ENCODE measurements at places on chromosomes 2 and 18. TPM values are rescaled to one million over a fixed set of nuclear protein-coding genes. Genes with fewer than 3 reads are reported as not detected.

DNA sequence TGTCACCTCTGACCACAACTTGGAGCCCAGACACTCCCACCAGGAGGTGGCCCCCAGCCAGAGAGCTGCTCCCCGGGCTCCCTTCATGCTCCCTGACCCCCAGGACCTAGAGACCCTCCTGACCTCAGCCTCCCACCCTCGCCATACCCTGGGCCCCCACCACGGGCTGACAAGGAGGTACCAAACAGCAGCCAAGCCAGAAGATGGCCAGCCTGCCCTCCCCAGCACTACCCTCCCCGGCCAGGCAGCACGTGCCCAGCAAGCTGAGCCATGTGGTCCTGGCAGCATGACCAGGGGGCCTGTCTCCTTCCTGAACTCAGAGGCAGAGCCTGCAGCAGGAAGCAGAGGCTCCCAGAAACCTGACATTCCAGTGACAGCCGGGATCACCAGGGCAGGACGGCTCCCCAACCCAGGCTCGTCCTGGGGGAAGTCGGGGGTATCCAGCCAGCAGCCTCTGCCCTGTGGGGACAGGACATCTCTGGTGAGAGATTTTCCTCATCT is 69.4 kb upstream of the GPC1 start:
- H3K36me3 ChIP-seq: no peaks in the 10 kb centered on the region
- H3K4me1 ChIP-seq: no peaks in the 10 kb centered on the region
- H3K27ac ChIP-seq: no peak overlapping the region
- H3K27me3 ChIP-seq: peaks cover 6% of the 10 kb centered on the region

DNA sequence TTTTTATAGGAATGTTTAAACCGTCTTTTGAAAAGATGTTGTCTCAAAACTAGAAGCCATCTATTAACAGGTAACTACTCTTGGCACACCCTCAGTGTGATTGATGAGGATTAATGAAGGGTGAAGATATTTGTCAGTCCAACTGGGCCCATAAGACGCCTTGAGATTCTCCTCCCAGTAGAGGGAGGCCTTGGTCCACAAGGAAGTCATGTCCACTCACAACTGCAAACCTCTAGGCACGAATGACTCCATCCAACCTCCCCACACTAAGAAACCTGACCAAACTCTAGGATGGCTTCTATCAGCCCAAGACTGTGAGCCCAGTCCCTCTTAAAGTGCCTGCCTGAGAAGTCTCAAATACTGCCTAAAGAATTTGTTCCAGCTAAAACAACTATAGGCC is 19.2 kb upstream of the GRP start:
- peaks cover 35% of the 10 kb centered on the region for H3K27me3 ChIP-seq
- no peak overlapping the region for H3K27ac ChIP-seq
- H3K4me3 ChIP-seq: no peak overlapping the region
- H3K36me3 ChIP-seq: no peaks in the 10 kb centered on the region
- no peak for DNase-seq

GRCh38 chr2:119897736-119898395 is 115.0 kb upstream of the EPB41L5 start:
- H3K4me1 ChIP-seq: no peaks in the 10 kb centered on the region
- DNase-seq: no peak
- no peaks in the 10 kb centered on the region for H3K27me3 ChIP-seq
- H3K36me3 ChIP-seq: peaks cover 30% of the 10 kb centered on the region
- H3K4me3 ChIP-seq: no peak overlapping the region

DNA sequence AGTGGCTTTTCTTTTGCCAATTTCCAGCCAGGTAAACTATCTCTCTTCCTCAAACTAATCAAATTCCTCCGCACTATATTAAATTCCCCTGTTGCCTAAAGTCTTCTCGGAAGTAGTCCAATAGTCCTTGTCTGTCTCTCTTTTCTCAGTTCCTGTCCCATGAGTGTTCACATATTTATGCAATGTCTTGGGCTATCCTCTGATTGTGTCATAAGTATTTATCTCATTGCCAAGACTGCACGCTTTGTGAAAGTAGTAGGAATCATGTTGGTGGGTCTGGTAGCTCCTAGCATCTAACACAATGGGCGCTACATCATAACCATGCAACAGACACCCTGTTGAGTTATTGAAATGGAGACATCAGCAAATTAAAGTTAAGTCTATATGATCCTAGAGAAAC is 59.9 kb upstream of the POU3F3 start:
- DNase-seq: no peak
- H3K4me3 ChIP-seq: no peak overlapping the region
- no peaks in the 10 kb centered on the region for H3K36me3 ChIP-seq
- no peaks in the 10 kb centered on the region for H3K4me1 ChIP-seq

- no peak for DNase-seq
- H3K27ac ChIP-seq: no peak overlapping the region
- H3K4me3 ChIP-seq: no peak overlapping the region
- no peaks in the 10 kb centered on the region for H3K36me3 ChIP-seq
- no peaks in the 10 kb centered on the region for H3K27me3 ChIP-seq
Observed at GRCh38 chr2:234521536-234521935, 24.7 kb upstream of the ARL4C start.

DNA sequence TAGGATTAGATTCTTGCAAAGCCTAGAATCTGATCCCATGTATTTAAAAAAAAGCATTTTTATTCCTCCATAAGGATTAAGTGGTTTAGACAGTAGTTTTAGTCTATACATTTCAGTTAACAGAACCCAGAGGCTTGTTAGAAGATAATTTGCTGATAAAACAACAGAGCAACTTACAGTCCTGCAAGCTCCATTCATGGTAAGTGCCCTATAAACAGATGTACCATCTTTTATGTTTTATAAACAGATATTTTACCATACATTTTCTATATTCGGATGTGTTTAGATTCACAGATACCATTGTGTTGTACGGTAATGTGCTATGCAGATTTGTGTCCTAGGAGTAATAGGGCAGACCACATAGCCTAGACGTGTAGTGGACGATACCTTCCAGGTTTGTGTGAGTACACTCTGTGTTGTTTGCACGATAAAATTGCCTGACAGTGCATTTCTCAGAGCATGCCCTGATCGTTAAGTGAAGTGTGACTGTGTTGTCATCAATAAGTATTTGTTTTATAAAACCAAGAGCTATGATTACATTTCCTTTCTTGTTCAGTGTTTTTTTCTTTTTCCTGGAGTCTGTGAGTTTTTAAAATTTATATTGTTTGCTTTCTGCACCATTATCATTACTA is 54.2 kb downstream of the CERS6 start:
- H3K4me3 ChIP-seq: no peak overlapping the region
- H3K27me3 ChIP-seq: no peaks in the 10 kb centered on the region
- H3K36me3 ChIP-seq: peaks cover 2% of the 10 kb centered on the region
- DNase-seq: no peak
- peaks cover 11% of the 10 kb centered on the region for H3K4me1 ChIP-seq

DNA sequence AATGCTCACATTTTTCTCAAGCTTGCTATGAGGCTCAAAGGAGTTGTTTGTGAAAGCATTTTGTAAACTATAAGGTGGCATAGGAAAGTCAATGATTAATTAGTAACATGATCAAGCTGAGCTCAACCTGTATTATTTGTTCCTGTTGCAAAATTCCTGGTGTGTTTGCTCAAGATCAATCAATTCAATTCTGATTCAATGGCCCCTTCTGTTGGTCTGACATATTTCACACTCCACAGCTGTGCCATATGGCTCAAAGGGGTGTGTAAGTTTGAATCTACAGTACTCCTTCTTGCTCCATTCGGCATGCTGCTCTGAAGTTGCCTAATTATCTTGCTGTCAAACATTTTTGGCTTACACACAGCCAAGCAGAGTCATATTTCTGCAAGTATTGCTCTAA is 341.6 kb upstream of the LRP1B start:
- no peak overlapping the region for H3K4me3 ChIP-seq
- H3K4me1 ChIP-seq: no peaks in the 10 kb centered on the region
- no peaks in the 10 kb centered on the region for H3K27me3 ChIP-seq
- H3K36me3 ChIP-seq: no peaks in the 10 kb centered on the region
- H3K27ac ChIP-seq: no peak overlapping the region

GRCh38 chr2:108297436-108298141 is 8.9 kb downstream of the SULT1C2 start:
- no peak overlapping the region for H3K4me3 ChIP-seq
- H3K27ac ChIP-seq: no peak overlapping the region
- peaks cover 2% of the 10 kb centered on the region for H3K27me3 ChIP-seq
- DNase-seq: no peak
- H3K4me1 ChIP-seq: no peaks in the 10 kb centered on the region

DNA sequence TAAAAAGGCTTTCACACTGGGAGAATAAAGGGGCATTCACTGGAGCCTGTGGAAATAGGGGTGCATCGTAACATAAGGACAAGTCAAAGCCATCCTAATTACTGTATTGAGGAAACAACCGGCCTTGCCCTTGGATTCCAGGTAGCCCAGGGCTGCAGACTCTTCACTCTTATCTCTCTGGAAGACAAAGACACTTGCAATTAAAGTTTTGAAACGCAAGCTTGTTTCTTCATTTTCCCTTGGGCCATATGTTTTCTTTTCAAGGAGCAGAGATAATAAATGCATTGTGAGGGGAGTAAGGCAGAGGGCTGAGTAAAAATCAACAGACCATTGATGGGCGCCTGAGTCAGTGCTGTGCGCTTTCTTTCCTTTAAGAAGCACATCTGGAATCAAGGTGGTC is 11.5 kb downstream of the TNFRSF11A start:
- H3K36me3 ChIP-seq: no peaks in the 10 kb centered on the region
- H3K27me3 ChIP-seq: peaks cover 54% of the 10 kb centered on the region
- no peak overlapping the region for H3K27ac ChIP-seq
- no peak overlapping the region for H3K4me3 ChIP-seq
- no peak for DNase-seq

DNA sequence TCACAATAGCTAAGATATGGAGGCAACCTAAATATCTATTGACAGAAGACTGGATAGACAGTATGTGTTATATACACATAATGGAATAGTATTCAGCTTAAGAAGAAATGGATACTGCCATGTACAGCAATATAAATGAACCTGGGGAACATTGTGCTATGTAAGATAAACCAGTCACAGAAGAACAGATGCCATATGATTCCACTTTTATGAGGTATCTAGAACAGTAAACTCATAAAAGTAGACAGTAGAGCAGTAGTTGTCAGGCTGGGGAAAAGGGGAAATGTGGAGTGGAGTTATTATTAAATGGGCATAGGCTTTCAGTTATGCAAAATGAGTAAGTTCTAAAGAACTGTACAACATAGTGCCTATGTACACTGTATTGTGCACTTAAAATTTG is 1055.7 kb upstream of the TMEFF2 start:
- H3K36me3 ChIP-seq: no peaks in the 10 kb centered on the region
- no peaks in the 10 kb centered on the region for H3K27me3 ChIP-seq
- H3K4me3 ChIP-seq: no peak overlapping the region
- no peak overlapping the region for H3K27ac ChIP-seq

DNA sequence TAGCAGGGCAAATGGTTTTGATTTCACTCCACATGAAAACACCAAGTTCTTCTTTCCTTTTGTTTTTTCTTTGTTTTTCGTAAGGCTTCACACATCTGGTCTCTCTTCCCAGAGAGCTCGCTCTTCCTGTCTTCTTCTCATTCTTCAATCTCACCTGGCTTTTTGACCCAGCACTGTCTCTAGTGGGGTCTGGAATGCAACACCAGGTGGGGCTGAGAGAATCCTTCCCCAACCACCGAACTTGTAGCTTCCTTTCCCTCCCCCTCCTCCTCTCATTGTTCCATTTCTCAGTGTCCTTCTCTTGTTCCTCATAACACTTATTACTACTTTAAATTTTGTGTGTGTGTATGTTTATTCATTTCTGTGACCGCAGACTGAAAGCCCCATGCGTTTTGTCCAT is 13.5 kb upstream of the PIEZO2 start:
- peaks cover 5% of the 10 kb centered on the region for H3K27me3 ChIP-seq
- H3K27ac ChIP-seq: no peak overlapping the region
- no peaks in the 10 kb centered on the region for H3K4me1 ChIP-seq
- H3K36me3 ChIP-seq: no peaks in the 10 kb centered on the region
- DNase-seq: no peak

- no peak overlapping the region for H3K4me3 ChIP-seq
- H3K4me1 ChIP-seq: no peaks in the 10 kb centered on the region
- no peaks in the 10 kb centered on the region for H3K36me3 ChIP-seq
- peaks cover 3% of the 10 kb centered on the region for H3K27me3 ChIP-seq
- no peak overlapping the region for H3K27ac ChIP-seq
- no peak for DNase-seq
Observed at GRCh38 chr2:156918410-156918809, 339.1 kb upstream of the GALNT5 start.

DNA sequence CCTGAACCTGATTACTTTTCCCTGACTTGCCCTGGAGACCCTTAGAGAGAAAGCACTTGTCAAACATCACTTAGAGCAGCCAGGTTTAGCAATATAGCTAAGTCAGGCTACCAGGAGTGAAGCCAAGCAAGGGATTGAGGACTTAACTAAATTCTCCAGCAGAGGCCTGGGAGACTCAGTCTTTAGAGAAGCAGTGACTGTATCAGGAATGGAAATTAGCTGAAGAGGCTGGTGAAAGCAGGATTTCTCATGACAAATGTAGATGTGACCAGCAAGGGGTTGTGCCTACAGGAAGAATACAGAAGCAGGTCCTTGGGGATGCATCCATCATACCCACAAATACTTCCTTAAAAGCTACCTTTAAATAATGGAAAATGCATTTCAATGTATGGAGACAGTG is 368.9 kb upstream of the MEIS1 start:
- no peaks in the 10 kb centered on the region for H3K27me3 ChIP-seq
- no peak for DNase-seq

DNA sequence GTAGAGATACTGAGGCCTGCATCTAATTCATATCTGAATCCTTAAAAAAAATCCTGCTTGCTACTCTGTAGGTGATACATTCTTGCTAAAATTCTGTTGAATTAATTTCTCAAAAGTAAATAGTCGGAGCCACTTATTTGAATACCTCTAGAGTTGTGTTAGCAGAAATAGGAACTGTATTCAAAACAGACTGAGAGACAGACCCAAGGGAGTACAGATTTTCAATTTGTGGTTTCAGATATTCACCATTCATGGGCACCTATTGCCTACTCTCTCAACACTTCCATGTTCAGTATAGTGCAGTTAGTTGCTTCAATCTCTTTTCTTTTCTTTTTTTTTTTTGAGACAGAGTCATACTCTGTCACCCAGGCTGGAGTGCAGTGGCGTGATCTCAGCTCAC is 46.6 kb upstream of the CTLA4 start:
- peaks cover 36% of the 10 kb centered on the region for H3K4me1 ChIP-seq
- no peaks in the 10 kb centered on the region for H3K27me3 ChIP-seq
- H3K27ac ChIP-seq: no peak overlapping the region
- DNase-seq: no peak
- no peak overlapping the region for H3K4me3 ChIP-seq

DRC1 gene
- total RNA-seq: not detected

LYPD1 gene
- total RNA-seq: not detected

PAX8 gene
- total RNA-seq: 2.6 TPM

CHPF gene
- 21.0 TPM for total RNA-seq

SGO2 gene
- total RNA-seq: 40.5 TPM

SLC23A3 gene
- 1.1 TPM for total RNA-seq

VAMP5 gene
- 49.7 TPM for total RNA-seq

DSC2 gene
- total RNA-seq: not detected

PSTPIP2 gene
- 13.5 TPM for total RNA-seq

INSIG2 gene
- total RNA-seq: 40.2 TPM

KCNJ3 gene
- total RNA-seq: not detected

RAPGEF4 gene
- 0.21 TPM for total RNA-seq

CFAP65 gene
- not detected for total RNA-seq

ACMSD gene
- not detected for total RNA-seq

GNLY gene
- 22.8 TPM for total RNA-seq
